T-helper 1 cell (primary cell): ENCODE measurements at places on chromosomes 4 and X.
A peak's percentile ranks its signal among the peaks of the same experiment; 100 is the strongest.

DNA sequence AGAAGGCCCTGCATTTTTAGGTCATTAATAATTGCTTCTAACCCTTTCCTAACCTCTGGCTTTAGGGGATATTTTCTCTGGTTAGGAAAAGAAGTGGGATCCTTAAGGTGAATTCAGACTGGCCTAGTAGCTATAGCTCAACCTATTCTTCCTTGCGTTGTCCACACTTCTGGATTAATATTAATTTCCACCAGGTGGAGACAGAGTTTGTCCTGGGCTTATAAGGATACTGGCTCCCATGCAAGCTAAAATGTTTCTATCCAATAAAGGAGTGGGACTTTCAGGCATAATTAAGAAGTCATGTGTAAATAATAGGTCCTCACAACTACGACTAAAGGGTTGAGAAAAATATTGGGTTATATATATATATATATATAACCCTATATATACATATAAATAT, 860.0 kb upstream of the POU3F4 start:
- DNase-seq = no peak

GRCh38 chr4:147955827-147956558, 224.1 kb downstream of the ARHGAP10 start:
- DNase-seq = no peak

DNA sequence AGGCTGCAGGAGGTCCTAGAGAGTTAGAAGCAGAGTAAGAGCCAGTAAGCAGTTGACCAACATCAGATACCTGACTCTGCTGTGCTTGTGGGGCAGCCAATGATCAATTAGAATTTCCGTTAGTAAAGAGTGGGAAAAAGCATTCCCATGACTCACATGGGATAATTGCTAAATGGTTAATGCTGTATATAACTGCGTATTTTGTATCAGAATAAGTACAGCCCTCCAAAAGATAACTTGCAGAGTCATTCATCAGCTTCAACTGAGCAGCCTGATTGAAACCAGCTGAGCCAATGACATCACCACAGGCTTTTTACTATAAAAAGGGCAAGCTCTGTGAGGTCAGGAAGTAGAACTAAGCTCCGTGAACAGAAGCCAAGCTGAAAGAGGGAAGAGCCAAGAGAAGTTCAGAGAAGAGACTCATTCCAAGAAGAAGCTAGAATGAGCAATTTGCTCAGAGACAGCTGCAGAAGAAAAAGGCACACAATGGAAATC, 67.9 kb downstream of the PPP3CA start:
- DNase-seq = no peak

- DNase-seq = no peak
Measured at GRCh38 chrX:9724711-9725110, 40.9 kb downstream of the GPR143 start.

- no peak for DNase-seq
Measured at GRCh38 chrX:10900585-10901289, 210.4 kb upstream of the HCCS start.

GRCh38 chr4:6987588-6987961, 55.6 kb upstream of the TADA2B start:
- no peak for DNase-seq

- no peak for DNase-seq
Measured at GRCh38 chrX:99722094-99722493, 688.0 kb downstream of the PCDH19 start.

DNA sequence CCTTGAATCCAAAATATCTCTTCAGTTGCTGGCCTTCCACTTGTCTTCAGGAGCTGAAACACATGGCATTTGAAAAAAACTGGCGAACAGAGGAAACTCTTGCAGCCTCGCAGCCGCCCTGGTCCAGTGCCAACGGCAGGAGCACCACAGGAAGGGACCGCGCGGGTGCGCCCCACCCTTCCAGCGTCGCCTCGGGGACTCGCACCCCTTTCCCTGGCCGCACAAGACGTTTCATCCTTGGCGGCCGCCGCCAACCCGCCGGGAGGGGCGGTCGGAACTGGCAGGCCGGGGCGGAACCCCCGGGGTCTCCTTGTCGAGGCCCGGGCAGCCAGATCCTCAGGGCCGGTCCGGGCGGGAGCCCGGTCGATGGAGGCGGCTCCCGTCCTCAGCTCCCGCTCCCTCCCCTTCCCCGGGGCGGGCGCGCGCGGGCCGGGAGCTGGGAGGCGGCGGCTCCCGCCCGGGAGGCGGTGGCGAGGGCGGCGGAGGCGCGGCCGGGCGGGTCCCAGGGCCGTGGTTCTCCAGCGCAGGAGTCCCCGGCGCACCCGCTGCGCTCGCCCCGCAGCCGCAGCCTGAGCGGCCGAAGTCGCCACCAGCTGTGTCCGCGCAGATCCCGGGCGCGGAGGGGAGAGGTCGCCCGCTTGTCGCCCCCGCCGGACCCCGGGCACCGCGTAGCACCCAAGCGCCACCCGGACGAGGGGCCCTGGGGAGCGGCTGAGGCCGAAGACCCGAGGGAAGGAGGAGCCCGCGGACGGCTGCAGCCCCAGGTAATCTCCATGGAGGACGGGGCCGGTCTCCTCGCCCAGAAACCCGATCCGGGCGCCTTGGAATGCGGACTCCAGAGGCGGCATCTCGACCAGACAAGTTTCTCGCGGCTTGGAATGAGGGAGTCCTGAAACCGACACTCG, 886 bp upstream of the NDST3 start:
- no peak for DNase-seq

- no peak for DNase-seq
Measured at GRCh38 chr4:55080174-55080865, 45.1 kb downstream of the KDR start.

DNA sequence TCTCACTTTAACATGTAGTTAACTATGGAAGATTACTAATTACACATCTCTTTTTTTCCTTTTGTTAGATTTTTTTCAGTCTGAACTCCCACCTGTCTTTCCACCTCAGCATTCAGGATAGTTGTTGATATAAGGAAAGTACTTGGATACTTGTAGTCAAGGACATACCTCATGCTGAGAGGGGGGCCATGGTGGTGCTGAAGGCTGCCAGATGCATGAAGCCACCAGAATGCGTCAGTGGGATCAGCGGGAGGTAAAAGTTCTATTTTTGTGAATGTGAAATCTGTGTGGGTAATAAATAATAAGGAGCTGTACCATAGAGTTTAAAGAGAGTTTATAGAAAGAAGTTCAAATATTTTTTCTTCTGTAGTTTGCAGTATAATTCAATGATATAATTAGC, 13.1 kb upstream of the NDST4 start:
- no peak for DNase-seq

GRCh38 chrX:16733013-16733412, 13.6 kb downstream of the SYAP1 start:
- no peak for DNase-seq

DNA sequence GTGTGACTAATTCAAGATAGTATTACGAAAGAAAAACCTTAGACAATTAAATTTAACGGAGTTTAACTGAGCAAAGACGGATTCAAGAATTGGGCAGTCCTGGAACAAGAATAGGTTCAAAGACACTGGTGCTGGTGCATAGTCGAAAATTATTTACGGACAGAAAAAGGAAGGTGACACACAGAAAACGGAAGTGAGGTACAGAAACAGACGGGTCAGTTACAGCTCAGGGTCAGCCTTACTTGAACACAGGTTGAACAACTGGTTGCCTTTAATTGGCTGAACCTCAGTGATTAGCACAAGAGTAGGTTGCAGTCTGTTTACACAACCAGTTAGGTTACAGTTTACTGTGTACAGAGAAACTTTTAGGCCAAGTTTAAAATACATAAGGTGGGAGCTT, 31.5 kb downstream of the KLHL8 start:
- no peak for DNase-seq

GRCh38 chrX:153971124-153971449, 531 bp downstream of the HCFC1 start:
- peak; percentile 95 for DNase-seq

DNA sequence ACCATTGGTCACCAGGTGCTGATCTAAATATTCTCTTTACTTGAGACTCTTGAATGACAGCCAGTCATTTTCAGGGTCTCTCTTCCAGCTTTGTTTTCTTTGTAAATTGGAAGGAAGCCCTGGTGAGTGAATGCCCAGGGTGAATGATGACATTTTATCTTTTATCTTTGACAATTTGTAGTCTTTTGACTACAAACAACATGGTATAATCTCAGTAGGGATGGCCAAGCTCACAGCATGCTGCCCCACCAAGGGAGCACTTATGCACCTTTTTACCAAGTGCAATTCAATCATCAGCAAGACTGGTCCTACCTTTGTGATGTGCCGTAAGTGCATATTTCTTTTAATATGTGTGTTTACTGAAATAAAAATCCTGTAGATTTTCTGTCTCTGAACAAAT, 5.7 kb downstream of the AFM start:
- DNase-seq = no peak

- DNase-seq = no peak
Measured at GRCh38 chr4:43132010-43132582, 239.6 kb downstream of the GRXCR1 start.

DNA sequence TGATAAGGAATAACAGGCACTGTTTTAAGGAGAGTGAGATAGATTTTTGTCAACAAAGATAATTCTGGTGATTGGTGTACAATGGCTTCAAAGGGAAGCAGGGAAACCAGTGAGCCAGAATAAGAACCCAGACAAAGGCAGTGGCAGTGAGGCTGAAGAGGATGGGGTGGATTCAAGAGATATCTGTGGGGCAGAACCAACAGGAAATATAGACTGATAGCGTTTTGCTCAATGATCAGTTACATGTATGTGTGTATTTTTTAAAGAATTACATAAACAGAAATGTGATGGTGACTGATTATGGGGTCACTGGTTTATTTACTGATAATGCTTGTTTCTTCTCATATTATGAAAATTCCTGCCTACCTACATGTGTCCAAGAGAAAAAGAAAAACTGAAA, 66.4 kb downstream of the AMMECR1 start:
- DNase-seq = no peak

DNA sequence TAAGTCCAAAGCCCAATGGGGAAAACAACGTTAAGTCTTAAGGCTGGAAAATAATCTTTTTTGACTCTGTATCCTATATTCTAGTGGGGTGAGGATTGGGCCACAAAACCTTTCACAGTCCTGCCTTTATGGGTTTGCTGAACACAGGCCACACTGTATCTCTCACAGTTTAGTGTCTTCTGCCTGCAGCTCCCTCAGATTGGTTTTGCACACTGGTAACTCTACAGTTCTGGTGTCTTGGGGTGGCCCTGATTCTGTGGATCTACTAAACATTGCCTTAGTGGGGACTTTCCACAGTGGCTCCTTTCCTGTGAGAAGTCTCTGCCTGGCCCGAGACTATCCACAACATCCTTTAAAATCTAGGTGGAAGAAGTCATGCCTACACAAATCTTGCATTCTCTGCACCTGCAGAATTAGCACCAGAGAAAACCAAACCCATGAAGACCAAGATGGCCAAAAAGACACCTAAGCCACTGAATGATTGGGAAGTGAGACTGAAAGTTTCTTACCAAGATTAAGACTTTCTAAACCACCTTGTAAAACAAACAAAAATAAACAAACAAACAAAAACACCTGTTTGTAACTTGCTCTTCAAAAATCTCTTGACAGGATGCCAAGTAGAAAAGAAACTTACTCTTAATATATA, 150.4 kb upstream of the PCDH10 start:
- no peak for DNase-seq

- no peak for DNase-seq
Measured at GRCh38 chr4:174663216-174663615, 140.9 kb upstream of the HPGD start.

GRCh38 chrX:43643201-43643600, 12.9 kb upstream of the MAOA start:
- no peak for DNase-seq

DNA sequence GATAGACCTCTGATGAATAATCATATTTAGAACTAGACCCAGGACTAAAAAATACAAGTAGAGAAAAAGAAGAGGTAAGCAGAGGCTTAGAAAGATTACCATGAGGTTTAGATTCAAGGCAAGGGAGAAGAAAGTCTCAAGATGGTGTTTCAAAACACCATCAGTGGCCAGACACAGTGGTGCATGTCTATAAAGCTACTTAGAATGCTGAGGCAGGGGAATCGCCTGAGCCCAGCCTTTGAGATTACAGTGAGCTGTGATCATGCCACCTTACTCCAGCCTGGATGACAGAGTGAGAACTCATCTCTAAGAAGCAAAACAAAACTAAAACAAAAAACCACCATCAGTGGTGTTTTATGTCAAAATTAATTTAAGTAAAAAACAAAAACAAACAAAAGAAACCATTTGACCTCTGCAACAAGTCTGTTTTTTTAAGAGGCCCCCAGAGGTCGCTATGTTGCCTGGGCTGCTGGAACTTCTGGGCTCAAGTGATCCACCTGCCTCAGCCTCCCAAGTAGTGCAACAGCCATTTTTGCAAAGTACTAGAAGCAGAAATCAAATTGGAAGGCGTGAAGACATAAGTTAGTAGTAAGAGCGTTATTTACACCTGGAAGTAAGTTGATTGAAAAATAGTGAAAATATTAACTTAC, 784.3 kb downstream of the ADGRL3 start:
- no peak for DNase-seq
